ENCODE measurements at places on chromosomes 3 and 15.

DNA sequence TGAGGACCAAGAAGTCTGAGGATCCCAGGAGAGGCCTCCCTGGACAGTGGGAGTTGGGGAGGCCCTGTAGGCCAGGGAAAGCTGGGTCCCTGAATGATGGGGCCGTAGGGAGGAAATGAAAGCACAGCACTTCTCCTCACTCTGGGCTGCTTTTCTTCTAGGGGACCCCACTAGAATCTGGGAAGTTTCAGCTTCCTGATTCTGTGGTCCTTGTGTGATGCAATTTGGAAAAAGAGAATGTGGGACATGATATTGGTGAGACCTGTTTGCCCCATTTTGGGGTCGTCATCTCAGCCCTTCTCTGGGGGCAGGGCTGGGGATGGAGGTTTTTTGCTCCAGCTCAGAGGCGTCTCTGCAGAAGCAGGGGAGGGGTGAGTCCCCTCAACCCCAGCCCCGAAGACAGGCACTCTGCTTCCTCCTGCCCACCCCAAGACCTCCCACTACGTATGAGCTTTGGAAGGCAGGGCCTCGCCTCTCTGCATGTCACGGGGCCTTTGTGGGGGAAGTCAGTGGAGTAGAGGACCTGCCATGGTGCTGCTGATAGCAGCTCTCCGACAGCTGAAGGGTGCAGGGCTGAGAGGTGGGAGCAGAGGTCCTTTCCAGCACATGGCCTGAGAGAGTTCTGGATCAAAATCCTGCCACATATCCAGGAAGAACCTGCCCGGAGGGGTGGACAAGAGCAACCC, 1.5 kb upstream of the SNX22 start:
- no peak for DNase-seq

GRCh38 chr15:32872621-32873283, 154.9 kb downstream of the GREM1 start:
- DNase-seq: no peak

DNA sequence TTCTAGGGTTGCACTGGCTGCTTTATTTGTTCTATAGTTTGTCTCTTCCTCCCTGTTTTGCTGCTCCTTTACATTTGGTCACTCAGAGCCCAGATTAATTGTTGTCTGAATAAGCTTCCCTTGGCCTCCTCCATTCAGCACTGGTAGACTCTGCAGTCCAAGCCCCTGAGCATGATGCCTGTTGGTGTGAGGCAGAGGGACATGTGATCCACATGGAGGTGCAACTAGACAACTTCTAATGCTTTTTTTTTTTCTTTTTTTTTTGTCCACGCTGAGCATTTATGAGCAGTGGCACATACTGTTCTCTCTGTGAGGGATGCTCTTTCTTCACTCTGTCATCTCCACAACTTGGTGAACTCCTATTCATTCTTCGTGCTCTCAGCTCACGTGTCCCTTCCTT, 167.3 kb upstream of the TBC1D5 start:
- DNase-seq: no peak

DNA sequence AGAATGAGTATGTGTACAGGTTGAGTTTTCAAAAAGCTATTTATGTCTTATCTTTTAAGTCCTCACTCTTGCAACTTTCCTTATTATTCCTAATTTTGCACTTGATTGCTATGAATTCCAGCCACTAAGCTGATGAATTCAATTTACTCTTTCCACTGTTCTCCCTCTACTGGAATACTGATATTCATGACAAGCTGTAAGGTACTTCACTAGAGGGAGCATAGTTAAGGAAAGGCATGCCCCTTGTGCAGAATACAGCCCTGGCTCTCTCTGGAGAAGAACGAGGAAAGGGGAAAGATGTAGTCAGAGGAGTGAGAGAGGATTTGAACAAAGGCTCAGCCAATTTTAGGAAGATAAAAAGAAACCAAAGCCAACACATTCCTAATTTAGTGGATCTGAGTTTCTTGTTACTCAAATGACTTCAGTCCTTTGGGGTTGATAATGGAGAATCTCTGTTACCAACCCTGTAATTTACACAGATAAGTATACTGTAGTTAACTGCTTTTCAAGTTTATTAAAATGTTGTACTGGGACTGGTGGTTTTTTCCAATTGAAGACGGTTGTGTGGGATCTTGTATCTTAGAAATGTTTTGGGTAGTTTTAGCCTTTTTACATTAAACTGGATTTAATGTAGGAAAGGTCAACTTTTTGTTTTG, 4.0 kb downstream of the SCAANT1 start:
- DNase-seq: no peak

DNA sequence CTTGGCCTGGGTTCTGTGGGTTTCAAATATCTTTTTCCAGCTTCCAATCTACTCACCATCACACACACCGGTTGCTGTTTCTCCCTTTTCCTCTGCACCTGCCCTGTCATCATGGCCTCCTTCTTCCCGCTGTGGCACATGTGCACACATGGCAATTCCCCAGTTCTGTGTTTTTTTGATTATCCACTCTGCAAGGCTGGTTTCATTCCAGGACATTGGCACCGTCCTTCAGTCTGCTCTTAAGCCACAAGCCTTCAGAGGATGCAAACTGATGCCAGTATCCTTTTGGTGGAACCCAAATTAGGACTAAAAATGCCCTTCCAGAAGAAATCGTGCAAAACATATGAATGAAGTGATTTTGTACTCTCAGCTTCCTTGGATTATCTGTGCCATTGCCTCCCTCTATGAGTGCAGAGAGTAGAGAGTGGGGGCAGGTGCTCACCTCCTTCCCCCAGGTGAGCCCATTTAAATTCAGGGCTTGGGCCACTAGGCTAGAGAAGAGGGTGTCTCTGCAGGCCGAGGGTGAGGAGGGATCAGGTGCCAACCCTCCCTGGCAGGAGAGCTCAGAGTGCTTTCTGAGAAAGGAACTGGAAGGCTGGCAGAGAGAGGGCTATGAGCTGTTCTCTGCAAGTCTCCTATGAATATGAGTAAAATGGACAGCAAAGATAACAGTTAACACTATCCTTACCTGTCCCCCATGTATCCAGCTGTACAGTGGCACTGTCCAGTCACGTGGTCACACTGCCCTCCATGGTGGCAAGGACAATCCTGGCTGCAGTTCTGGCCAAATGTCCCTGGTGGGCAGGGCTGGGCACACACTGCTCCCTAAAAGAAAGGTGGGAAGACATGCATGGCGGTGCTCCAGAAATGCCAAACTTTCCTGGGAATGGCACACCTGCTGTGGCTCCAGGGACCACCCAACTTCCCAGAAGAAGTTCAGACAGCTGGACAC, 100.8 kb downstream of the RAB11A start:
- DNase-seq: no peak

- no peak for DNase-seq
Observed at GRCh38 chr15:35728219-35728940, 182.4 kb upstream of the DPH6 start.

DNA sequence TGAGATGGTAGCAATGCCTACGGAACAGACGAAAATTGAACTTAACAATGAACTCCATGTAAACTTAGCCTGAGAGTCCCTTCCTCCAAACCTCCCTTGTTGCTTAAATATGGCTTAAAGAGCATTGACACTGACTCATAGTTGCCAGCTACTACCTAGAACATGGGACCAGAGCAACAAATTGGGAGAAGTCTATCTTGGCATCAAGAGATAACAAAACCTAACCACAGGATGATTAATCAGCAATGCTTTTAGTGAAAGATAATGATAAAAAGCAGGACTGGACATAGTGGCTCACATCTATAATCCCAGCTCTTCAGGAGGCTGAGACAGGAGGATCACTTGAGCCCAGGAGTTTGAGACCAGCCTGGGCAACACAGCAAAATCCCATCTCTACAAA, 117.8 kb upstream of the MNS1 start:
- DNase-seq: no peak

DNA sequence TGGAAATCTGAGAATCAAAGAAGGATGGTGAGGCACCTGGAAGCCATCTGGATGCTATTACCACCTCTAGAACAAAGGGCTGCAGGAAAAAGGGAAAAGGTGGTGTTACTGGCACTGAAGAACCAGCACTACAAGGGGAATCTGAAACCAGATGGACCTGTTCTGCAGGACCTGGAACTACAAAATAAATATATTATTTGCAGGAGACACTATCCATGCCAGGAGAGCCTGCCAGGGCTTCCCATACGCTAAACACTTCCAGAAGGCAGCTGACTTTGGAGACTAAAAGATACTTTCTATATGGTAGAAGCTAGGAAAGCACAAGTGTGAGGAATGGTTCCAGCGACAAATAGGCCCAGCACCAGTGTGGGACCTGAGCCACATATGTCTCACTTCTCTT, 83.4 kb upstream of the POU1F1 start:
- DNase-seq: no peak

GRCh38 chr3:12973827-12974226, 99.4 kb downstream of the IQSEC1 start:
- no peak for DNase-seq

DNA sequence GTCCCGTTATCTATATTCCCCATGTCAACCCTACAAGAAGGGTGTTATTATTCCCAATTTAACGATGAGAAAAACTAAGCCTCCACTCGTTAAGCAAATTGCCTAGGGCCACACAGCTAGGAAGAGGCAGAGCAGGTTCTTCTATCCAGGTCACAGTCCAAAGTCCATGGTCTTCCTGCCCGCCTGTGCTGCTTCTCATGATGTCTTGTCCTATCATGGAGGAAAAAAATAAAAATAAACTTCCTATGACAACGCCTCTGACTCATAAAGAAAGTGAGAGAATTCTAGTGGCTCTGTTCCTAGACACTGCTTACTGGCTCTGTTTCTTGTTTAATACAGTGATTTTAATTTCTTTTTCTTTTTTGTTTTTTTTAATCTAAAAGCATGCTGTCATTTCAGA, 9.7 kb downstream of the COL8A1 start:
- DNase-seq: no peak

GRCh38 chr3:124986192-124987143, 51.9 kb upstream of the MUC13 start:
- DNase-seq: no peak

DNA sequence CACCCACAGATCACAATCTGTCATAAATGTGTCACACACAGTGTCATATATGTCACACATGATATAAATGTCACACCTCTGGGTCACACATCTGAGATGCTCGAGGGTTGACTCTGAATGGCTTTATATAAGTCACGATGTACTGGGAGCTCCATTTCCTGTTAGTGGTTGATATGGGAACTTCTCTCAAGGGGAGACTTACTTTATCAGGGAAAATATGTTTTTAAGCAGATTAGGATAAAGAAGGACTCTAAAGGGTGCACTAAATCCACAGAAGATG, 83.9 kb upstream of the MEF2A start:
- DNase-seq: no peak

- no peak for DNase-seq
Observed at GRCh38 chr3:126517291-126517951, at the start of gene UROC1. Gene UROC1, minus strand, starts transcription at chr3:126517773. Its CDS starts 54 bp downstream, at chr3:126517719.

- DNase-seq: no peak
Observed at GRCh38 chr3:42652251-42652610, 1.3 kb upstream of the ZBTB47 start.

DNA sequence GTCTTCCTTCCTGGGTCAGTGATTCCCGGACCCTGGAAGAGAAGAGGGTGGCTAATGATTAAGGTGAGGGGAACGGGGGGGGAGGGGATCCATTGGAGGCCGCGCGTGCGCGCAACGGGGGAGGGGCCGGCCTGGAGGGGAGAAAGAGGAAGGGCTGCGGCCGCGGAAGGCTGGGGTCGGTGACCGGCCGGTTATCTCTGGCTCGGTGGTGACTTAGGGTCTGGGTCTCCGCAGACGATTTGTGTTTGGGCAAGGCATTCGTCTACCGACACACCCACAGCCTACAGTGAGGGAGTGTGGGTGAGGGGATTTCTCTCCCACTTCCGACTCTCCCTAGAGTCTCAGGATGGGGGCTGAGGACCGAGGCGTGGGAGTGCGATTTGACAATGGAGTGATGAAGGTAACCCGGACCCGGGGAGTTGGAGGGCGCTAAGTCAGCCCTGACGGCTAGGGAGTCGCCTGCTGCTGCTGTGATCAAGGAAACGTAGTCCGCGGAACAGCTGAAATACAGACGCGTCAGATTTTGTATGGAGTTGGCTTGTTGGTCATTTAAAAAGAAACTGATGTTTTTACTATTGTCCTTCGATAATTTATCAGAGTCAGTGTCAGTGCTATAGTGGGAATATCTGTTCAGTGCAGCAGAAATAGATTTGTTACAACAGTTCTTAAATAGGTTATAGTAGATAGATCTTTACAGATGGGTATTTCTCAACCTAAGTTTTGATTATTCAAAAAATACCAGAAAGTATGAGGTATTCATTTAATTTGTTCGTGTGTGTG, 733 bp downstream of the RNF111 start:
- peak; percentile 85 for DNase-seq

DNA sequence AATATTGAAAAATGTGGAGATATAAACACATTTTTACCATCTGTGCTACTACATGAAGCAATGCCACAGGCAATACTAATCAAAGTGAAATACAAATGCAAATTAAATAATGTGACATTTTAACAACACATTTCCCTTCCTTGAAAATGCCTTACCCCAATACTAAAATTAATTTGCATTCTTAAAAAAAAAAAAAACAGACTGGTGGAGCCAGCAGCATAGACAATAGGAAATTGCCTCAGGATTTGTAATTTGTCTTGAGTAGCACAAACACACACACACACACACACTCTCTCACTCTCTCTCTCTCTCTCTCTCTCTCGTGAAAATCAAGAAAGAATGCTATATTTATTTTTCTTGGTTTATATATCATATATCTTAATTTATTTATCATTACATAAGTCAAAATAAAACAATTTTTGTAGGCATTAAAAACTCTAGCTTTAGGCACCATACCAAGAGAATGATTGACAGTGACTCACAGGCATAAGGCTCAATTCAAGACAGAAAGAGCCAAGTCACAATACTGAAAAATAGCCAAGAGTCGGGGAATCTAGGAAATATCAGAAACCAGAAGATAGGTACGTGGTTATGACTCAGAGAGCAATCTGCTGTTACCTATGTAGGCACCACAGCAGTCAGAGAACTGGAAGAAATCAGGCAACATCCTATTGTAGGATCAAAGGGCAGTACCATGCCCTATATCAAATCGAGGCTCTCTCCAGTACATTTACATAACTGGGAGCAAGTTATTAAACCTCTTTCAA, 23.0 kb downstream of the SUCNR1 start:
- no peak for DNase-seq

Measured in HAP-1 (cell line).